ENCODE measurements at places on chromosomes 13 and 19. TPM values are rescaled to one million over a fixed set of nuclear protein-coding genes. Genes with fewer than 3 reads are reported as not detected.

DNA sequence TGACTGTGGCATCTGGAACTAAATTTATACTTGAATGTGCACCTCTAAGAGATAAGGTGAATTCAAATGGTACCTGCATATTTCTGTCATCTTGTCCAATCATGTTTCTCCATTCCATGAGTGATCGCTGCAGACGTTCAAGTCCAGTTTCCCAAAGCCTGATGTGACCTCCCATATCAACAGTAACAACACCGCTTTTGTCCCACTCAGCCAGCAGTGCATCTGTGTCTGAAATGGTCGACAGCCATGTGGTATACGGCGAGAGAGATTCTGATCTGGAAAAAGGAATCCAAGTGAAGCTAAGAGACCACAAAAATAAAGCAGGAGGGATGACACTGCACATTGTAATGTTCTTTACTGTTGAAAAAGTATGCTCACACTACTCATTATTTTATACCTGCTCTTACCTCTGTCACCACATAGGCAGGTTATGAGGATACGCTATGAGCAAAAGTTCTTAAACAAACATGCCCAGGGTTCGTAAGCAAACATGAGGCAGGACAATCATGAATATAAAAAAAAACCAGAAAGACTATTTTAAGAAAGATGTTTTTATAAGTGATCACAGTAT, 213.6 kb downstream of the RGCC start:
- H3K4me1 ChIP-seq, result peaks cover 4% of the 10 kb centered on the region
- no peak overlapping the region for H3K4me3 ChIP-seq
- DNase-seq, result no peak
- no peaks in the 10 kb centered on the region for H3K27me3 ChIP-seq
- H3K36me3 ChIP-seq, result peaks cover 7% of the 10 kb centered on the region
- no peak overlapping the region for H3K27ac ChIP-seq

ATP13A1 gene
- total RNA-seq, result 55.5 TPM

PIN1 gene
- 50.3 TPM for total RNA-seq

LILRA5 gene
- total RNA-seq, result 13.5 TPM

CCL25 gene
- total RNA-seq, result not detected

GRCh38 chr13:35293579-35294226, 182.8 kb downstream of the MAB21L1 start:
- no peaks in the 10 kb centered on the region for H3K4me1 ChIP-seq
- DNase-seq, result no peak
- no peak overlapping the region for H3K27ac ChIP-seq
- H3K4me3 ChIP-seq, result no peak overlapping the region

GRCh38 chr19:31073485-31074198, 275.6 kb downstream of the TSHZ3 start:
- no peak overlapping the region for H3K4me3 ChIP-seq
- DNase-seq, result no peak
- H3K27ac ChIP-seq, result no peak overlapping the region

- H3K36me3 ChIP-seq, result peaks cover 17% of the 10 kb centered on the region
- peak; percentile 62 for DNase-seq
- H3K4me3 ChIP-seq, result no peak overlapping the region
- peaks cover 7% of the 10 kb centered on the region for H3K4me1 ChIP-seq
- no peak overlapping the region for H3K27ac ChIP-seq
- no peaks in the 10 kb centered on the region for H3K27me3 ChIP-seq
These were observed 7.5 kb downstream of the IL4I1 start for GRCh38 chr19:49889038-49889686.

DNA sequence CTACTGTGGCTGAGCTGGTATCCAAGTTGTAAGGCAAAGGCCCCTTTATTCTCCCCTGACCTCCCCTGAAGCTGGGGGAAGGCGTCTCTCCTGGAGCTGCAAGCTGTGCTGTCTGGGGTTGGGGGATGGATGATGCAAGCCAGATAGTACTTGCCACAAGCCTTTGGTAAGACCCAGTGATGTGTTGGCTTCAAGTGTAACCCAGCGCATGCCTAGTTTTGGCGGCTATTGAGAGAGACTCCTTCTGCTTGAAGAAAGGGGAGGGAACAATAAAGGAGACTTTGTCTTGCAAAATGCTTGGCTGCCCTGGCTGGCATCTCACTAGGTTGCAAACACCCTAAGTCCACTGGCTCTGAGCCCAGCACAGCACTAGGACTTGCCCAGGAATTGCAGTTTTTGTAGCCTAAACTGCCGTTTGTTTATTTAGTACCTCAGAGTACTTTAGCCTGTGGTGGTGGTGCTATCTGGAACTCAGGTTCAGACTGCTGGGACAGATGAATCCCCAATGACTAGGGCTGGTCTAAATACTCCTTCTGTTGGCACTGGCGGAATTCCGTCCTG, 108.2 kb downstream of the TNFSF13B start:
- no peak overlapping the region for H3K4me3 ChIP-seq
- DNase-seq, result no peak
- H3K36me3 ChIP-seq, result no peaks in the 10 kb centered on the region
